Psoas muscle (tissue), 8 donors: ENCODE measurements at places on chromosomes 4 and X. TPM values are rescaled to one million over a fixed set of nuclear protein-coding genes. Genes with fewer than 3 reads are reported as not detected.

Gene FMR1NB
- polyA plus RNA-seq, result not detected

Gene PASD1
- polyA plus RNA-seq, result not detected

Gene FHDC1
- polyA plus RNA-seq, result 2.8 TPM

Gene SPIN4
- 0.34 TPM for polyA plus RNA-seq

Gene ERAS
- polyA plus RNA-seq, result not detected

Gene NALF2
- 0.17 TPM for polyA plus RNA-seq

Gene ANKRD37
- 29.6 TPM for polyA plus RNA-seq

Gene CSAG2
- not detected for polyA plus RNA-seq

Gene LUZP4
- not detected for polyA plus RNA-seq

Gene MAGEB10
- polyA plus RNA-seq, result not detected

Gene SSX4B
- not detected for polyA plus RNA-seq

Gene MAGEB2
- not detected for polyA plus RNA-seq

Gene GAGE12G
- not detected for polyA plus RNA-seq

Gene TBCK
- 5.2 TPM for polyA plus RNA-seq

Gene GAGE1
- polyA plus RNA-seq, result not detected

Gene TRMT10A
- polyA plus RNA-seq, result 2.1 TPM

Gene TRIM75
- not detected for polyA plus RNA-seq

Gene GRIA2
- not detected for polyA plus RNA-seq

Gene RPS6KA6
- polyA plus RNA-seq, result 0.13 TPM

Gene CYBB
- polyA plus RNA-seq, result 1.4 TPM

Gene CSN1S1
- not detected for polyA plus RNA-seq

Gene OPN1LW
- polyA plus RNA-seq, result not detected

Gene GAGE12J
- polyA plus RNA-seq, result not detected

Gene FRG2
- not detected for polyA plus RNA-seq

Gene MGAT4D
- polyA plus RNA-seq, result not detected

Gene NPY5R
- polyA plus RNA-seq, result 0.23 TPM

Gene LEF1
- polyA plus RNA-seq, result 0.18 TPM

Gene MAMLD1
- polyA plus RNA-seq, result 2.3 TPM

Gene RBM41
- 2.2 TPM for polyA plus RNA-seq

Gene CT45A10
- not detected for polyA plus RNA-seq

Gene TRPC3
- 0.08 TPM for polyA plus RNA-seq

Gene SMPX
- 471 TPM for polyA plus RNA-seq

Gene BEND2
- not detected for polyA plus RNA-seq

Gene ARHGAP24
- polyA plus RNA-seq, result 3.0 TPM

Gene SGMS2
- 2.9 TPM for polyA plus RNA-seq

Gene ARHGAP6
- 11.0 TPM for polyA plus RNA-seq

Gene AMOT
- 2.5 TPM for polyA plus RNA-seq

Gene KIT
- polyA plus RNA-seq, result 0.19 TPM

Gene TMSB15B
- 0.46 TPM for polyA plus RNA-seq

Gene SORCS2
- 0.18 TPM for polyA plus RNA-seq

Gene TSPAN7
- 68.0 TPM for polyA plus RNA-seq

Gene UNC5C
- 0.05 TPM for polyA plus RNA-seq

Gene FAM149A
- 1.0 TPM for polyA plus RNA-seq

Gene TMEM255A
- polyA plus RNA-seq, result 0.13 TPM
